Ascending aorta (tissue), 2 donors: ENCODE measurements at places on chromosomes 12 and 14.
A peak's percentile ranks its signal among the peaks of the same experiment; 100 is the strongest.

DNA sequence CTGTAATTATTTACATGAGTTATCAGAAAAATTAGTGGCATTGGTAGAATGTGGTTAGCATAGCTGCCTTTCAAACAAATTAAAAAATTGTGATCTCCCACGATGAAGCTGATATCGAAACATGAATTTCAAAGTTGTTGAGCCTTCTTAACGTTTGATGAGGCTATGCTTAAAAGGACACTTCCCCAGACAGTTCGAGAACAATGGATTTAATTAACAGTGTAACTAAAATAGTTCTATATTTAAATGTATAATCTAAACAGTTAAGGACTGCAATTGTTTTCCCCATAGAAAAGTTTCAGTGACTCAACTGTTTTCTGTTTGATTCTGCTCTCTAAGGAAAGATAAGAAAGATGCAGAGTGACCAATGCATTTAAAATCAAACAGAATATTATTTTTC lies 1.6 kb downstream of the CLEC2B start:
- H3K36me3 ChIP-seq: no peaks in the 10 kb centered on the region
- H3K4me3 ChIP-seq: peak overlapping the region; percentile 52
- H3K27me3 ChIP-seq: no peaks in the 10 kb centered on the region

GRCh38 chr12:77648716-77649115 lies 182.0 kb upstream of the NAV3 start:
- no peaks in the 10 kb centered on the region for H3K36me3 ChIP-seq
- no peak overlapping the region for H3K4me3 ChIP-seq
- no peaks in the 10 kb centered on the region for H3K27me3 ChIP-seq
- H3K4me1 ChIP-seq: no peaks in the 10 kb centered on the region
- DNase-seq: no peak

GRCh38 chr14:72889366-72889765 lies 4.5 kb downstream of the DPF3 start:
- peaks cover 3% of the 10 kb centered on the region for H3K27me3 ChIP-seq
- H3K4me3 ChIP-seq: no peak overlapping the region
- no peak for DNase-seq
- H3K36me3 ChIP-seq: no peaks in the 10 kb centered on the region

GRCh38 chr12:124426594-124427555 lies 132.0 kb downstream of the RFLNA start:
- no peak overlapping the region for H3K4me3 ChIP-seq
- H3K4me1 ChIP-seq: peaks cover 20% of the 10 kb centered on the region
- H3K27me3 ChIP-seq: no peaks in the 10 kb centered on the region
- peak overlapping the region; percentile 28 for H3K27ac ChIP-seq
- peaks cover 50% of the 10 kb centered on the region for H3K36me3 ChIP-seq

GRCh38 chr12:7695566-7696197 lies at the start of gene GDF3:
GDF3 (minus strand) TSS chr12:7695775; CDS start chr12:7695728, 47 bp downstream.
- no peaks in the 10 kb centered on the region for H3K36me3 ChIP-seq
- no peaks in the 10 kb centered on the region for H3K27me3 ChIP-seq
- peak within 1 kb of the TSS; percentile 34 for H3K4me3 ChIP-seq
- H3K27ac ChIP-seq: no peak within 1 kb of the TSS
- H3K4me1 ChIP-seq: no peaks in the 10 kb centered on the region
- no peak for DNase-seq

DNA sequence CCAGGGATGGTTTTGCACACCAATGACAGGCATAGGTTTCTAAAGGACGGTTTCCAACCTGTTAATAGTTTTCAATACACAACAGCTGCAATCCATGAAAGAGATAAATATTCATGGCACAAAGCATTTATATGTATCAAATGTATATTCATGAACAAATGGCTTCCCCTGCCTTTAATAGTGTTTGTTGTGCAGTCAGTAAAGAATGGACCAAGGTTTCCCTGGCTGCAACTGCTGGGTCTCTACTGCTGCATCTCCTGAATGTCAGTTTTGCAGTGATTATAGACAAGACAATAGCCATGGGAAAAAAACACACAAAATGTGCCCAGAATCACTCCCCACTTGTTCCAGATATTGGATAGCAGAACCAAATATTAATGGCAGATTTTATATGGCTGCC lies 284.1 kb downstream of the BTG1 start:
- no peak overlapping the region for H3K27ac ChIP-seq
- no peaks in the 10 kb centered on the region for H3K27me3 ChIP-seq
- H3K36me3 ChIP-seq: no peaks in the 10 kb centered on the region
- no peak for DNase-seq

DNA sequence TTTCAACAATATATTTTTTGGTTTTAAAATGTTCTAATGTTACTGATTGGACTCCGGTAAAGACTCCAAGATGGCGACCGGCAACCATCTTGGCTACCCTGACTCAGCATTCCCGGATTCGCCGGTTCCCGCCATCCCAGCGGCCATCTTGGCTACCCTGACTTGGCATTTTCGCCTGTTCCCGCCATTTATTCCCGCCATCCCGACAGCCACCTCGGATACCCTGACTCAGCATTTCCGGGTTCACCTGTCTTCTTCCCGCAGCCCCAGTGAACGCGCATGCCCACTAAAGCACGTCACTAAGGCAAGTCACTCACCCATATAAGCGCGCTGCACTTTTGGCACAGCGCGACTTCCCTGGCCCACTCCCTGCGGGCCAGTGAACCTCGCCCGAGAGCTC lies 9.0 kb upstream of the LRFN5 start:
- H3K4me1 ChIP-seq: no peaks in the 10 kb centered on the region
- H3K36me3 ChIP-seq: no peaks in the 10 kb centered on the region
- DNase-seq: no peak

GRCh38 chr12:104226672-104227071 lies 11.1 kb downstream of the TXNRD1 start:
- H3K27me3 ChIP-seq: no peaks in the 10 kb centered on the region
- H3K27ac ChIP-seq: no peak overlapping the region
- no peak for DNase-seq

- H3K4me1 ChIP-seq: no peaks in the 10 kb centered on the region
- H3K27ac ChIP-seq: no peak overlapping the region
- H3K4me3 ChIP-seq: no peak overlapping the region
- no peaks in the 10 kb centered on the region for H3K36me3 ChIP-seq
- DNase-seq: no peak
- no peaks in the 10 kb centered on the region for H3K27me3 ChIP-seq
Measured at GRCh38 chr12:66092559-66093269, 37.8 kb downstream of the LLPH start.

GRCh38 chr12:72543777-72544467 lies 271.8 kb downstream of the TRHDE start:
- H3K36me3 ChIP-seq: no peaks in the 10 kb centered on the region
- DNase-seq: no peak

- no peaks in the 10 kb centered on the region for H3K4me1 ChIP-seq
- H3K27ac ChIP-seq: no peak overlapping the region
- no peak for DNase-seq
- no peak overlapping the region for H3K4me3 ChIP-seq
- H3K27me3 ChIP-seq: no peaks in the 10 kb centered on the region
Measured at GRCh38 chr12:39628836-39629235, 9.2 kb upstream of the ABCD2 start.

DNA sequence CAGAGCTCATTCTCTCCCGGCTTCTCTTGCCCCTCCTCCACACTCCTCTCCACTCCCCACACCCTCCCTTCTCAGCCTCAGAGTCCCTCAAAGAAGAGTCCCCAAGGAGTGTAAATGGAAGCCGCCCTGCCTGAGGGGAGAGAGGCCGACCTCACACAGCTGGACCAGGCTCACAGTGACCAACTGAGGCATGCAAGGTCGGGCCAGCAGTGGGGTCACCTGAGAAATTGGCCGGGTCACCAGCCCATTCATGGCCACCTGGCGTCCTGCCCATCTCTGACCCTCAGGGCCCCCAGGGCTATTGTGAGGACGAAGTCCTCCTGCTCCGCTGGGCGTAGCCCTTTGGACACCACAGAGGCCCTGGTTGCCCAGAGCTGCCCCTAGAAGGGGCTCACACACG lies 49.5 kb upstream of the NUAK1 start:
- no peaks in the 10 kb centered on the region for H3K36me3 ChIP-seq
- H3K4me3 ChIP-seq: no peak overlapping the region
- no peaks in the 10 kb centered on the region for H3K27me3 ChIP-seq
- no peak overlapping the region for H3K27ac ChIP-seq

DNA sequence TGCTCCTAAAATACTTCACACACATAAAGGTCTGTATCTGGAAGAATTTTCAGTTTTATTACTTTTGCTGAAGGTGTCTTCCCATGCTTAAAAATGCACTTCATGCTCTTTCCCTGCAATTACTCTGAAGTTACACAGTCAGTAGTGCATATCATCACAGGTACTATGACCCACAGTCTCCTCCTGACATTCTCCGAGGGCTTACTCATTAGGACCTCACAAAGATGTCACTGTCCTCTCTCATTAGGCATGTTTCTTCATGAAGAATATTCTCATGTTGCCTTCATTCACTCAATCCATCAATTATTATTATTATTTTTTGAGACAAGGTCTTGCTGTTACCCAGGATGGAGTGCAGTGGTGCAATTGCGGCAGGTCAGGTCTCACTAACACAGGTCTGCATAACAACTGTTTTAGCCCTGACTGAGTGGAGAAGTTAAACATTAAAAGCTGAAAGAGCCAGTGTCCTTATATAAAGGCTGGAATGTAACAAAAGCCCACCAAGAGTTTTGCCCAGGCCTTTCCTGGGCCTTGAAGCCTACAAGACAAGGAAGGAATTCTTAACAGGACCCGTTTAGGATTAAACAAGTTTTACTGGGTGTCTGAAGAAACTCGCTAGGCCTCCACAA lies 119.5 kb upstream of the WSCD2 start:
- no peak for DNase-seq
- H3K4me1 ChIP-seq: no peaks in the 10 kb centered on the region
- no peak overlapping the region for H3K27ac ChIP-seq
- H3K4me3 ChIP-seq: no peak overlapping the region
- no peaks in the 10 kb centered on the region for H3K27me3 ChIP-seq
